ENCODE measurements at places on chromosomes 12 and 14.

GRCh38 chr12:112503512-112503911, 84.8 kb downstream of the PTPN11 start:
- no peak overlapping the region for H3K27ac ChIP-seq
- no peaks in the 10 kb centered on the region for H3K4me1 ChIP-seq
- no peak overlapping the region for H3K4me3 ChIP-seq

- H3K36me3 ChIP-seq, result no peaks in the 10 kb centered on the region
- DNase-seq, result no peak
- no peak overlapping the region for H3K4me3 ChIP-seq
Observed at GRCh38 chr12:116273813-116274550, 3.5 kb downstream of the MED13L start.

DNA sequence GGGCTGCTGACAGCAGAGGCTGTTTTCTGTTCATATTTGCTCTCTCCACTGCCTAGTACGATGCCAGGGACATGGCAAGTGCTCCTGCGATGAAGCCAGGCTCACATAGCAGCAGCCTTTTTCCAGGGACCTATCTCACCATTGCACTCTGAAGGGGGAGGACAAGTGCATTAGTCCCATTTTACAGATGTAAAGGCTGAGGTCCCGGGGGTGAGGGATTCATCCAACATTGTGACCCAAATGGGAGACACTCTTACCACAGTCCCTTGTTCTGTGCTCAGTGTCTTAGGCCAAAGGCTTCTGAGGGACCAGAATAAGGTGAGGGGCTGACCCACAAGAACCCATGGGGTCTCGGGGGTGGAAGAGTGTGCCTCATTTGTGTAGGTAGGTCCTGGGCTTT, 21.6 kb upstream of the ESRRB start:
- no peaks in the 10 kb centered on the region for H3K4me1 ChIP-seq
- DNase-seq, result no peak
- no peak overlapping the region for H3K27ac ChIP-seq
- H3K4me3 ChIP-seq, result no peak overlapping the region
- peaks cover 44% of the 10 kb centered on the region for H3K27me3 ChIP-seq

GRCh38 chr14:74302634-74303569, at the start of gene ABCD4:
ABCD4 (minus strand) TSS chr14:74302934; CDS start chr14:74302912, 22 bp downstream.
- peaks cover 34% of the 10 kb centered on the region for H3K4me1 ChIP-seq
- H3K27me3 ChIP-seq, result no peaks in the 10 kb centered on the region
- peak within 1 kb of the TSS; percentile 84 for H3K27ac ChIP-seq

DNA sequence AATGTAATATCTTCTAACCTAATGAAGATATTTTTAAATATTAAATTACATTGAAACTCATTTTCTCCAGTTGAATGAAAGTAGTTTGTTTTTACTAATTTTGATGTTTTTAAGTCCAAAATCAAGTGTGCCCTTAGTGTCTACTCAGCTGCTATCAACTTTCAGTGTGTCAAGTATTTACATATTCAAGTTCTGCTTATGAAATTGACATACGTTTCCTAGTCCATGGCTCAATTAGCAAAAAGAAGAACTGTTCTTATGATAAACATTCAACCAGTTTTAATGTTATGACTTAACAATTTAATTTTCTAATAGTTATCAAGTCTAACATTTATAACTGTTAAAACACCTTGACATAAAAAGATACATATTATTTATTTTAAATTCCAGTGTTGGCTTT, 137.1 kb downstream of the DUSP6 start:
- no peak overlapping the region for H3K27ac ChIP-seq
- no peak overlapping the region for H3K4me3 ChIP-seq
- no peaks in the 10 kb centered on the region for H3K36me3 ChIP-seq
- H3K27me3 ChIP-seq, result no peaks in the 10 kb centered on the region
